ENCODE measurements at places on chromosomes 12 and 14.

GRCh38 chr12:30818562-30818961, 63.8 kb upstream of the CAPRIN2 start:
- DNase-seq: no peak

- DNase-seq: peak; percentile 5
These were observed 1004.4 kb downstream of the AACS start for GRCh38 chr12:126069549-126070165.

- no peak for DNase-seq
These were observed 33.6 kb downstream of the KCNA1 start for GRCh38 chr12:4943067-4943937.

DNA sequence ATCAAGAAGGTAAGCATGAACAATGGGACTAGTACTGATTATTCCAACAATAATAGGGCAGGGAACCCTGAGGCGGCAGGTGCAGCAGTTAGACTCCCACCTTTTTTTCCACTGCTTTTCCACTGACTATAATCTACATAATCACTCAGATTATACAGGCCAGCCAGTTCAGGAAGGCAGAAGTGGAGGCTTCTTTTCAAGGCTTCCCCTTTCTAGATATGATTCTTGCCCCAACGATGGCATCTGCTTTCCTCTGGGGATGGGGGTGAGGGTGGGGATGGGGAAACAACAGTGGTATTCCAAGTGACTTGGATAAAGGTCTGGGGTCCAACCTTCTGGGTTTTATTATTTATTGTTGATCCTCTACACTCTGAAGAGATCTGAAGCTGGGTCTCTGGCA, 331 bp downstream of the NCKAP1L start:
- no peak for DNase-seq

- peak; percentile 61 for DNase-seq
These were observed 70.8 kb downstream of the SRGAP1 start for GRCh38 chr12:63915105-63915800.

DNA sequence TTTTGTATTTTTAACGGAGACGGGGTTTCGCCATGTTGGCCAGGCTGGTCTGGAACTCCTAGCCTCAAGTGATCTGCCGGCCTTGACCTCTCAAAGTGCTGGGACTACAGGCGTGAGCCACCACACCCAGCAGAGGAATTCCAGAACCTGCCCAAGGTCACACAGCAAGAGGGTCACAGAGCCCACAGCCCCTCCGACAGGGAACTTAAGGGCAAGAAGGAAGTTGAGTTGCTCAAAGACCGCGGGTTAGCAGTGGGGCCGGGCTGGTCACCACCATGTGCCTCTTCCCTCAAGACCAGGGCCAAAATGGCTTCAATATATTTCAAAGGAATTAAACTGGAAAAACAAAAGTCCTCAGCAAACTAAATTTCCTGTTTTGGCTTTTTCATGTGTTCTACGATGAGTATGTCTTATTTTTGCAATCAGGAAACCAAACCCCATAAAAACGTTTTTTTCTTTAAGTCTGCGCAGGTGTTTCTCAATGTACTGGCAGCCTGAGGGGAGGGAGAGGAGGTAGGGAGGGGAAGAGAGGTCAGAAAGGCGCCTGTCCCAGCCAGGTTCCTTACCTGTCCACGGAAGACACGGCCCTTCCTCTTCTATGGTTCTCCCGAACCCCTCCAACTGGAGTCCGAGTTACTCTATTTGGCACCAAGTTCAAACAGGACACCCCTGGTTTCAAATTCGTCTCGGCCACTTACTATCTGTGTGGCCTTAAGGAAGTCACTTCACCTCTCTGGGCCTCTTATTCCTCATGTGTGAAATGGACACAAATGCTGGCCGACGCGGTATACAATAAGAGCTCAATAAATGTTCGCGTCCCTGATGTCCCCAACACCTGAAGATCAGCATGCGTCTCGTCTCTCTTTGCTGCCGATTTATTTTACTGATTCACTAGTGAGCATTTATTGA, 778 bp downstream of the SLC8B1 start:
- no peak for DNase-seq

GRCh38 chr12:123031171-123031845, 50.8 kb downstream of the ARL6IP4 start:
- no peak for DNase-seq

GRCh38 chr12:63964301-63964700, 119.8 kb downstream of the SRGAP1 start:
- DNase-seq: no peak

DNA sequence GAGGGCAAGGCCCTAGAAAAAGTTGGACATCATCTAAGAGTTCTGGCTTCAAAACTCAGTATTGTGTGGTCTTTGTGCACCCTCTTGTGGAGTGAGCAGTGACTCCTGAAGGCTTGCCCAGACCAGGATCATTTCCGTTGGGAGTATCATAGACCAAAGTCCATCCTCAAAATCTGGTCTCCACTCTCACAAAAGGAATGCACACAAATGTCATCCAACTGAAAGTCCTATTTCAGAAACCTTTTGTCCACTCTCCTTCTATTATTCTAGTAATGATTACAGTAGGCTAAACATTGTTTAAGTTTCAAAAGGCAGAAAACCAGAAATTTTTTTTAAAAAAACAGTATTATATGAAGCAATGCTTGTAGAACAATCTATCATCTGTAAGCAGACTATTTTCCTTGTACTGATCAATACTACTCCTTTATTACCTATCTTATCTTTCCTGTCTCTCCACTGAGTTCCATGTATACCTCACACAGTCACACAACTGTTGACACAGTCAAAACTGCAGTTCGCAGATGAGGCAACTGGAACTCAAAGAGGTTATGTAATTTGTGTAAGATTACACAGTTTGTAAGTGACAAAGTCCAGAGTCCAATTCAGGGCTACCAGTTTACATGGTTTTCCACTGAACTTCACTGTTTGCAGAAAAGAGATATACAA, 41.4 kb downstream of the COX16 start:
- DNase-seq: peak; percentile 50

DNA sequence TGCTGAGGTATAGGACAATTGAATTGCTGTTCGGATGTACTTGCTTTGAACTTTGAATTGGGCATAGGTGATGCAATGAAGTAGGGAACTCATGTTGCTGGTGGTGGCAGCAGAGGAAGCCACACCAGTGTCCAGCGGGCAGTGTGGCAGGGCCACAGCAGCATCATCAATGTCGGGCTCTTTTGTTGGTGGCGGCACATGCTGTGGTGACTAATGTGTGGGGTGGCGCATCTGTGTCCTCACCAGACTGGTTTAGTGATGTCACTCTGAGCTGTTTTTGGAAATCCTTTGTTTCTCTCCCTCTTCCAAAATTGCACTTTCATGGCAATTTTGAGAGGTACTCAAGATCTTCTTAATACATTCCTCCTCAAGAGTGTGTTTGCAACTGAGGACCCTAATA, 187.6 kb downstream of the ETNK1 start:
- DNase-seq: no peak

- DNase-seq: no peak
These were observed 1059.8 kb downstream of the TMEM121 start for GRCh38 chr14:106586098-106586704.

DNA sequence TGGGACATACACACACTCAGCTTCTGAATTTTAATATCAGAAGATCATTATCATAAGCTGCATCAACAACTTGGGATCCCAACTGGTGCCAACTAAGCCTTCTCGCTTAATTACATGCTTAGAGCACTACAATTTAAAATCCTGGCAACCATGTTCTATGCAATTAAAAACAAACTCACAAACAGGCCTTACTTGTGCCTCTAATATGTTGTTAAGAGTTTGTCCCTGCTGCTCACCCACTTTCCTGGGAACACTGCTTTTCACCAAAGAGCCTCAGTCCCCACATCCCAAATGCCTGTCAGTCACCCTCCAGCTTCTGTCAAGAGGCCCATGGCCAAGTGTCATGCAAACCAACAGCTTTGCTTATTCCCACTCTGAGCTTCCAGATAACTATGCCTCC, 69.7 kb downstream of the TTC9 start:
- DNase-seq: no peak

GRCh38 chr14:88422919-88423650, 37.6 kb downstream of the SPATA7 start:
- DNase-seq: peak; percentile 62

DNA sequence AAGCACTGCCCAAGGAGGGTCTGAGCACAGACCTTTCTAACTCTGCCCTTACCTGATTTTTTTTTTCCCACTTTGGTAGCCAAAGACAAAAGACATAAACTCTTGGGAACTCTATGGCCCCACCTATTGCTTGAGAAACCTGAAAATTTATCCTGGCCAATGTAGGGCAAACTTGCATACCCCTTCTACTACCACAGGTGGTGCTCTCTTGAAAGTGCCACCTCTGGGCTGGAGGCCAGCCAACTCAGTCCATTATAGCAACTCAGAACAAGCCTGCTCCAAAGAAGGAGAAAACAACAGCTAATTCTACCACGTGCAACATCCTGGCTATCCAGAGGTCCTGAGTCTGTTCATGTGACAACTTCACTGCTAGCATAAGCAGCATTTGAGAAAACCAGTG, 55.7 kb upstream of the ABCD2 start:
- DNase-seq: no peak

DNA sequence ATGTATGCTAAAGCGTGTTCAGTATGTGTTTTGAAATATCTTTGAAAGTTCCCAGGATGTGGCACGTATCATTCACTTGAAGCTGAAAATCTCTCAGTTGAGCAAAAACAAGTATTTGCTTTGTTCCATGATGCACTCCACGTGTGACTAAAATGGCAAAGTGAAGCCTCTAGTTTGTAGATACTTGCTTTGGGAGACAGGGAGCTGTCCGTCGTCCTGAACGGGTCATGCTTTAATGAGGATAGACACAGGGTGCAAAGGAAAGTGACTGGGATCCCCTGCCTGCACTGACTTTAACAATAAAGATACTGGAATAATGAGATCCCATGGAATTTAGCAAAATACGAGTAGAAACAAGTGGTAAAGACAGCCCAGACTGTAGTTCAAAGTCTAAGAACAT, 991.4 kb downstream of the NRXN3 start:
- DNase-seq: no peak

GRCh38 chr12:6664902-6665301, 2.0 kb upstream of the ING4 start:
- DNase-seq: no peak

DNA sequence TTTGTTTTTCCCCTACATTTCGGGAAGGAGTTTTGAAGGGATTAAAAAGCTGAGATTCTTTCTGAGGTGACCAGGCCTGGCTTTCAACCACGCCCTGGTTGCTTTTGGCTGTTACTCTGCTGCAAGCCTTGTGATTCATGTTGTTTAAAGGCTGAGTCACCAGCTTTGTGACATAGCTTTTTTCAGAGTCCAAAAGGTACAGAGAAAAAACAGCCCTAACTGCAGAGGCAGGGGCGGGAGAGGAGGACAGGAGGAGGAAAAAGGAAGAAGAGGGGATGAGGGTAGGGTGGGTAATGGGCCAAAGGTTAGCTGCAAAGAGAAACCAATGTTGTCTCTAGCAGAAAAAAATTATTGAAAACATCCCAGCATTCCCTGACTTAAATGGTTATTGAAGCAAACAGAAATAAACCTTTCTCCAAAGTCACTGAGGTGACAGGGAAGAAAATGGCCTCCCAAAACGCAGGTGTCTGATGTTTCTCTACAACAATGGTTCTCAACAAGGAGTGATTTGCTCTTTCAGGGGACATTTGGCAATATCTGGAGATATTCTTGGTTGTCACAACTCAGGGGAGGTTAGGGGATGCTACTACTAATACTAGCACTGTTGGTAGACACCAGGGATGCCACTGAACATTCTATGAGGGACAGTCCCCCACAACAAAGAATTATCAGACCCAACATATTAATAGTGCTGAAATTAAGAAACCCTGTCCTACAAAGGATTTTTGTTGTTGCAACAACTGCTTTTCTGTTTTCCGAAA, 2.1 kb upstream of the UBC start:
- DNase-seq: peak; percentile 66

GRCh38 chr14:42229976-42230375, 623.3 kb downstream of the LRFN5 start:
- no peak for DNase-seq

DNA sequence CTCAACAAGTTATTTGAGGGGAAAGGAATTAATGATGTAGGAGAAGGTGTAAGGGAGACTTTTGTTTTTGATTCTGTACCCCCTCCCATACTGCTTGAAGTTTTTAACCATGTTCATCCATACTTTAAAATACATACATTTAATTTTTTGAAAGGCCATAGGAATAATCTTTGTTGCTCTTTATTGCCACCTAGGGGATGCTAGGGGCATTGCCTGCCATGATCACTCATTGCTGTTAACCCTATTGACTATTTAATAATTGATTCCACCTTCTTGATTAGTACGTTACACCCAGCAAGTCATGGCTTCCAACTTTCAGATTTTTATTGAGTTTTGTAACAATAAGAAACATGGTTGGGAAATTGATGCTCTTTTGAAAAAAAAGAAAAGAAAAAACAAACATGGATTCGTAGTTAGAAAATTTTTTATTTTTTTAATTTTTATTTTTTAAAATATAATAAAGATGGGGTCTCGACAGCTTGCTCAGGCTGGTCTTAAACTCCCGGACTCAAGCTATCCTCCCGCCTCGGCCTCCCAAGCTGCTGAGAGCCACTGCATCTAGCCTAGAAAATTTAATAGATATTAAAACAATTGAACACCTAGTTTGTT, 8.5 kb upstream of the PRKAB1 start:
- peak; percentile 58 for DNase-seq

DNA sequence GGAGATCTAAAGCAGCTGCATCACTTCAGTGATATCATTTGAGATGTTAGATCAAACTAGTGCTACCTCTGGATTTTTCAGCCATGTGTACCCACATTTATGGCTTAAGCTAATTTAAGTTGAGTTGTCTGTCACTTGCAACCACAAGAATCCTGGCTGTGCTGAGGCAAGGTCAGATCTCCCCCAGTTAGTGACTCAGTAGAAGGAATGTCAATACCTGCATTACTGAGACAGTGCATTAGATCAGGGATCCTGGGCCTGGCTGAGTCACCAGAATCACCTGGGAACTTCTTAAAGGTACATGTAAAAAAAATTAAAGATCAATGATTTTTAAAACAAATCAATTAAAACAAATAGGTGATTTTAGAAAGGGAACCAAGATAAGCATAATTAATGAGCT, 84.6 kb upstream of the GRIN2B start:
- DNase-seq: no peak
